T-helper 9 cell (primary cell): ENCODE measurements at places on chromosomes 2 and 18.

GRCh38 chr2:26035090-26035743 is 1.3 kb downstream of the RAB10 start:
- DNase-seq, result no peak

- no peak for DNase-seq
Measured at GRCh38 chr2:12116228-12116750, 369.9 kb downstream of the LPIN1 start.

DNA sequence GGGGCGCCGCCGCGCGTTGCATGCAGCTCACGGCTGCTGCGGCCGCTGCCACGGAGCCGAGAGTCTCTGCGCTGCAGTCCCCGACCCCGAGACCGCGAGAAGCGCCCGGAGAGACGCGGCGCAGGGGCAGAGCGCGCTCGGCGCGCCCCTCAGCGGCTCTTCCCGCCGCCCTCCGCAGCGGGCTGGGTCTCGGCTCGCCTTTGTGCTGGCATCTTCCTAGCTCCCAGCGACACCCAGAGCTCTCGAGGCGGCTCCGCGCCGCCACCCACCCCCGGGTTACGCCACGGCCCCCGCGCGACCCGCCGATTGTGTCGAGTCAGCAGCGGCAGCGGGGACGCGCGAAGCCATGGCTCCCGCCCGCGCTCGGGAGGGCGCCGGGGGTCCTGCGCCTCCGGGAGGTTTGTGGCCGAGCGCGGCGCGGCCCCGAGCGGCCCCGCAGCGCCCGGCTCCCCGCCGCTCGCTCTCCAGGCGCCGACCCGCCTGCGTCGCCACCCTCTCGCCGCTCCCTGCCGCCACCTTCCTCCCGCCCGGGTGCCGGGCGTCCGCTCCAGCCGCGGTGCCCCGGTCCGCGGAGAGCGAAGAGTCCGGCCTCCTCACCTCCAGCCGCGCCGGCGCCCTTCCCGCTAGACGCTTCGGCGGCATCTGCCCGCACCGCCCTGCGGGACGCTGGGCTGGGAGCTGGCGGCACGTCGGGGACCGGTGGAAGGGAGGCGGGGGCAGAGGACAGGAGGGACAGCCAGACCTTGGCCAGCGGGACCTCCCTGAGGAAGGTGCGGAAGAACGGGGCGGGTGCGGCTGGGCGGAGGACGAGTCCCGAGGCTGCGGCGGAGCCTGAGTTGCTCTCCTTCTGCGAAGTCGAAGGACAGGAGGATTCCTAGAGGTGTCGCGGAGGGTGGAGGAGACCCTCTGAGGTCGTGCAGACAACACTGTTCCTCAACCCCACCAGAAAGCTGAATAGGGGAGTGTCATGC is 46.3 kb upstream of the CCDC150 start:
- DNase-seq, result no peak

GRCh38 chr2:40440835-40441234 is 11.1 kb downstream of the SLC8A1 start:
- DNase-seq, result no peak

- no peak for DNase-seq
Measured at GRCh38 chr2:50042771-50043170, 888.5 kb upstream of the FSHR start.

DNA sequence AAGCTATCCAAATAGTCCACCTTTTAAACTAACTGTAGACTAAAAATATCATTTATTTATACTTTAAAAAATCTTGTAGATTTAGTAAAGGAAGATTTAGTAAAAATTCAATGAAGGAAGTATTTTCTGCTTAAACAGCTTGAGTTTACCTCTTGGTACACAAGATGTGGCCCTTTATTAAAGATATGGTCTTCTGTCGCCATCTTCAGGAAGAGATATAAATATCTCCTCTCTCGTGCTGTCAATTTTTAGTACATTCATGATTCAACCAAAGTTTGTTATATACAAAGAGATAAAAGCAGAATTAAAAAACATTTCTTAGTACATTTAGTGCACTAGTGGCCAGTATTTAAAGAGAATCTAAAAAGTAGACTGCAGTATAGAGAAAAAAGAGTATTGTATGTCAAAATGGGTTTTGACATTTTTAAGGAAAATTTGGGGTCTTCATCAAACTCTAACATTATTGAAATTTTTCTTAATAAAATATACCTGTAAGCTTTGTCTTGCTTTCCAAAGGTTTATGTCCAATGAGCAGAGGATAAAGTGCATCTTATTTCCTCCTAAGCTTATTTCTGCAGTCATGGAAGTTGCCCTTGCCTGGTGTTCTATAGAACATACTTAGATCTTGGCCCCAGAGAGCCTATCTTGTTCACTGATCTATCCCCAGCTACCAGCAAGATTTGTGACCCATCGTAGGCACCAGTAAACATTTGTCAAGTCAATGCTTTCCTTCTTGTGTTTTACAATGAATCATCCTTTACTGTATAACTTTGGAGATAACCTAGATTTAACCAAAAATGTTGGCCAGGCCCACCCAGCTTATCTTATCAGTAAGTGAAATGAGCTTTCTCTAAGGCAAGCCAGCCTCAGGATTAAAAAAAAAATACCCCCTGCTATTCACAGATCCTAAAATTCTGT is 18.5 kb upstream of the EML6 start:
- DNase-seq, result no peak

GRCh38 chr2:149526689-149527088 is 60.9 kb downstream of the MMADHC start:
- DNase-seq, result no peak

- no peak for DNase-seq
Measured at GRCh38 chr2:187442378-187442777, 5.7 kb downstream of the CALCRL start.

DNA sequence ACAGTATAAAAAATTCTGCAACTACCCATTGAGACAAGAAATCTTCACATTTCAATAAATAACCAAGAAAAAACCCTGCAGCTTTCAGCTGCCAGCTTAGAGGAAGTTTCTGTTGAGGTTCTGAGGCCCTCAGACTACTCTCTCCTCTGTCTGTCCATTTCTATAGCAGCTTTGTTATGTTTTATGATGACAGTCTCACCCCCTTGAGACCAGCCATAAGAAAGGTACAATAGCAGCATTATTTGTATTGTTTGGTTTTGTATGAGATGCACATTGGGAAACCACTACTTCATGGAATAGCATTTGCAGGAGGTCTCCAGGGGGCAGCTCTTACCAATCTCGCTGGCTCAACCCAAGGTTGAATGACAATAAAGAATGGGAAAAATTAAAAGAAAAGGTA is 334.6 kb upstream of the VRK2 start:
- DNase-seq, result no peak

- no peak for DNase-seq
Measured at GRCh38 chr2:62662554-62662953, 43.0 kb upstream of the EHBP1 start.

DNA sequence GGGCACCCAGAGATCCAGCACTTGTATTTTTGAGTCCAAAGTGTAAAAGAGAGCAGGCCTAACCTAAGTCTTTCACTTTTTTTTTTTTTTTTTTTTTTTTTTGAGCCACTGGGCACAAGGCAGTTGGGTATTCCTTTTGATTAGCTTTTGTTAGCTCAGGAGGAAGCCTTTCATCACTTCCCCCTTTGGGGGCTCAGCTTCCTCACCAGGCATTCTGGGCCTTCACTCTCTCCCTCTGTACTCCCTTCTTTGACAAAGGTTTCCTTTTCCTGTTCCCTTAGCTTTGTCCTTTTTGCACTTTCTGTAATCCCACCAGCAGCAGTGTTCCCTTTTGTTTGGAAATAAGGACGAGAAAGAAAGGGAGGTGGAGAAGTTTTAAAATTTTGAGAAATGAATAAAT is 88.2 kb downstream of the PKP4 start:
- no peak for DNase-seq

GRCh38 chr2:47618272-47618552 is 164.7 kb upstream of the MSH6 start:
- no peak for DNase-seq

DNA sequence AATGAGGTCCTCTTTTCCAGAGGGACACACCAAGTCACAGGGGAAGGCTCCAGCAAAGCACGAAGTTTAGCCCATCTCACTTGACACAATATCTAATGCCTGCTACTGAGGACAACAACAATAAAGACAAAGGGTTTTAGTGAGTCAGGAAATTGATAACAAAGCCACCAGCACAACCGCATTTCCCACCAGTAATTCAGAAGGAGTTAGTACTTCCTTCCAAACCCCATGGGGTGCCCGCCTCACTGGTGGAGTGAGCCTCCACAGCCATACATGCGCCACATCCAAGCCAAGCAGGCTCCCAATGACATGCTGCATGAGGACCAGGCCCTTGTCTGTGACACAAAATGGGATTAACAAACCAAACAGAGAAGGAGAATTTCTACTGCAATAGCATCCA is 40.1 kb downstream of the MRPL35 start:
- no peak for DNase-seq

GRCh38 chr18:38318416-38318815 is 752.8 kb upstream of the CELF4 start:
- DNase-seq, result no peak

- no peak for DNase-seq
Measured at GRCh38 chr2:119478978-119479295, 45.3 kb downstream of the SCTR start.

- DNase-seq, result no peak
Measured at GRCh38 chr2:60532421-60532820, 21.0 kb downstream of the BCL11A start.

DNA sequence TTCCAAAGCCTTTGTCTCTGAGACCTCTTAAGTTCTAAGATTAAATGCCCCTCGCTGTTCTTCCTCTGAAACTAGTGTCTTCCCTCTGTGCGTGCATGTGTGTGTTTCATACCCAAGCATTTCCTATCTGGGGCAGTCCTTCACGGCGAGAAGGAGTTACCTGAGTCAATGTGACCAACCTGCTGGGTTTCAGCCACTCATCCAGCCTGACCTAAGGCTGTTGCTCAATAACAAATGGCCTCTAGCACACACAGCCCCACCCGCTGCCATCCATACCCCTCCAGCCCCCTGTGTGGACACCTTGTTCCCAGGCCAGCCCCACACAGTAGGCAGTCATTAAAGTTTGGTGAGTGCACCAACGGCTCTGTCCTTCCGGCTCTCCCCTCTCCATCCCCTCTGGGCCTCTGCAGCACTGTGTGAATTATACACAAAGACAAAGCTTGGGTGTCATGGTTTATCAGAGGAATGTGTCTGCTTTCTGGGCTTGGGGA is 53.8 kb upstream of the FOSL2 start:
- DNase-seq, result no peak

GRCh38 chr2:240238786-240239185 is 98.3 kb upstream of the OTOS start:
- DNase-seq, result no peak

GRCh38 chr2:142875652-142876051 is 1.8 kb upstream of the KYNU start:
- DNase-seq, result no peak

DNA sequence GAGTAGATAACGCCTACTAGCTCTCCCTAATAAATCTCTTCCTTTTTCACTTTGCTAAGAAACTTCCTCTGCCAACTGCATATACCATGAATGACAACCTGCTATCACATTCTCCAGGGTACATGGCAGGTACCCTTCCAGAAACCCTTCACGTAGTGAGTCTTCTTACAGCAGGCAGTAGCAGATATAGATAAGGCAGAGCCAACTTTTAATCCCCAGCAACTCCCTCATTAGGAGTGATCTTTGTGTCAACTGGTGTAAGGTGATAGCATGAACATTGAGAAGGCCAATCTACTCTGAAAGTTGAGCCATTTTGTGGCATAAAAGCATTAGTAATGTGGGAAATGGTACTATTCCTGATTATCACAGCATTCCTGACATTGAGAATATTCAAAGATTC is 5.7 kb upstream of the STK17B start:
- DNase-seq, result no peak

DNA sequence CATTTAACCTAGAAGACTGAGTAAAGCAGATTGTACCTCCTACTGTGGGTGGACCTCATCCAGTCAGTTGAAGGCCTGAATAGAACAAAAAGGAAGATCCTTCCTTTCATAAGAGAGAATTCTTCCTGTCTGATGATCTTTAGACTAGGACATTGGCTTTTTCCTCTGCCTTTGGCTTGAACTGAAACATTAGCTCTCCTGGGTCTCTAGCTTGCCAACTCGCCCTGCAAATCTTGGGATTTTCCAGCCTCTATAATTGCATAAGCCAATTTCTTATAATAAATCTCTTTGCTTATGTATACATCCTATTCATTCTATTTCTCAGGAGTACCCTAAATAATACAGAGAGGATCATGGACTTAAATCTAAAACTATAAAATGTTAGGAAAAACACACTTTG is 6.2 kb upstream of the KDSR start:
- DNase-seq, result no peak

DNA sequence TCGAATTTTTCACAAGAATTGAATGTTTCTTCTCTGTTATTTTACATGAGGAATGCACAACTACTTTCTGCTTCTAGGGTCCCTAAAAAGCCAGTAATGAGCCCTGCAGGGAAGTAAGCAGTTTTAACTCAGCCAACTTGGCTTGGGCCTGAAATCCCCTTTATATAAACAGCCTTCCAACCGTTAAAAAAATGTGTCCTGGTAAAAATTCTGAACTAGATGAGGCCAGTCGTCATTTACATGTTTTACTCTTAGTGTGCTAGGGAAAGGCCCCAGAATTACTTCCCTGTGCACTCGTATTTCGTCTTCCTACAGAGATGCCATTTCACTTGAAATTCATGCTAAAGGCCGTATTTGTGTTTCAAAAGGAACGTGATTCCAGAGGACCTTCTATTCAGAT is 42.4 kb upstream of the RPE start:
- DNase-seq, result no peak

DNA sequence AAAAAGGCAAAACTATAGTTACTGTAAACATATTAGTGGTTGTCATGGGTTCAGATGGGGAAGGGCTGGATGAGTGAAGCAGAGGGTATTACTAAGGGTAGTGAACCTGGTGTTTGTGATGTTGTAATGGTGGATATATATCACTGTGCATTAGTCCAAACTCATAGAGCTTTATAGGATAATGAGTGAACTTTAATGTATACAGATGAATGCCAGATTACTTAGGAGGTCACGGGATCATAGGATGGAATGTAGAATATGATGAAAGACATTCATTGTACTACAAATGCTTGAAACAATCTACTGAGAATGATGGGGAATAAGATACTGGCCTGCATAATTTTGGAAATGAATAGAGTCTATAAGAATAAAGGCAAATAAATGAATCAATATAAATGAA is 226.7 kb upstream of the ZNF804A start:
- DNase-seq, result no peak

- DNase-seq, result no peak
Measured at GRCh38 chr2:232994446-232994845, 18.6 kb downstream of the NGEF start.

GRCh38 chr2:150389447-150389846 is 98.0 kb downstream of the RND3 start:
- DNase-seq, result no peak

- DNase-seq, result no peak
Measured at GRCh38 chr2:85900366-85900765, 11.6 kb upstream of the ST3GAL5 start.

GRCh38 chr2:8303322-8303832 is 378.5 kb upstream of the ID2 start:
- peak; percentile 62 for DNase-seq

GRCh38 chr2:166627893-166628292 is 133.8 kb upstream of the SCN7A start:
- no peak for DNase-seq
